ENCODE measurements at places on chromosomes 5 and 9.

DNA sequence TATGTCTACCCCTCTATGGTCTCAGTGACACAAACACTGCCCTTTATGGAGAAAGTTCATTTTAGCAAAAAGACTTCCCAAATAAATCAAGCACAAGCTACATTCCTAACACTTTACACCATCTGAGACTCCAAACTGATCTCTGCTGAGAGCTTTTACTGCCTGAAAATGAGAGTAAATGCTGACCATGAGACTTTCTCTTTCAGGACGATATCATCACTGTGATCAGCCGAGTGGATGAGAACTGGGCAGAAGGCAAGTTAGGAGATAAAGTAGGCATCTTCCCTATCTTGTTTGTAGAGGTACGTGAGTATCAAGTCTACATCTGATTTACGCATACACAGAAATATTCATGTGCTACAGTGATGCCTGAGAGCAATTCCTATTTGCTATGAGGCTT, 67.5 kb downstream of the SH3RF2 start:
- DNase-seq, result no peak

DNA sequence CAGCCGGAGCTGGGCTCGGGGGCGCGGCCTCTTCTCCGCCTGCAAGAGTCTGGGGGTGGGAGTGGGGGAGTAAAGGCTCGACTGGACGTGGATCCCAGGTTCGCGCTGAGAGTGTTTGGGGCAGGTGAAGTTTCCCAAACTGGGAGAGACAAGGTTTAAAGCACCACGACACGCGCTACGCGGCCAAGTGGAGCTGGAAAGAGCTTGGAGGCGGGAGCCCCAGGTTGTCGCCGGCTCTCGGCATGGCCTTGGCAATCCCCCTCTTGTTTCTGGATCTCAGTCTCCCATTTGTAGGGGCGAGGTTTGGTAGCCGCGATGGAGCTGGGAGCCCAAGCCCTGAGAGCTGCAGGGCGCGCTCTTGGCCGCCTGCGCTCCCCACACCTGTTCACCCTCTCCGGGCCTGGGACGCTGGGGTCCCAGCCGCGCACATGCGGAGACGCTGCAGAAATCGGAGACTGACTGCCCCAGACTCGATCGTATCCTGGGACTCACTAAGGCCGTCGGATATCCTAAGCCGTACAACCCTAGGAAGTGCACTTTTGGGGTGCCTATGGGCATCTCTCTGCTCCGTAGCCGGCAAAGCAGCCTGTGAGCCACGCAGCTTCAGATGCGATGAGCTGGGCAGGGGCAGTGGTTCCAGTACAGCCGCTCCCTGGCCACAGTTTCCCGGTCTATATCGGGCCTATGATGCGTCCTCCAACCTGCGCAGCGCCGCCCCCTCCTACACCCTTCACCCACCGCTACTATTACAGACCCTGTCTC, 937 bp downstream of the TMOD1 start:
- DNase-seq, result no peak

DNA sequence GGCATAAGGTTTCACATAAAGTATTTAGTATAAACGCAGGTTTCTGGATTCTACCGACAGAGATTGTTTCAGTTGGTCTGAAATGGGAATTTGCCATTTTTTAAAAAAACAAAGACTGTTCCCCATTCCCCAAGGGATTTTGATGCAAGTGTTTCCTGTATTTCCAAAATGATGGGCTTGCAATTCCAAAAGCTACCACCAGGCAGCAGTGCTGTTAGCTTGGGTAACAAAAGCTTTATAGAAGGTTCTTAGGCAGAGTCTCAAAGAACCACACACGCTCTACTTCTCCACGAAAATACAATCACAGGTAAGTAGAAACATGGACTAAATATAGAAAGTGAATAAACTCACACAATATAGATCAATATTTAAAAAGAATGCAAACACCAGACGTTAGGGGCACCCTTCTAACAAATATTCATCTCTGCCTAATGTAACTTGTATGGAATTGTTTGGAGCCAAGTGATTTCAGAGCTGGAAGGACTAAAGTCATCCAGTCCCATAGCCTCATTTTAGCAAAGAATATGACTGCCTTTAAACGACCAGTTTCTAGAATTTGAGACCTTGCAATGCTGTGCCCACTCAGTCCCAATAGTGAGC, 154.3 kb downstream of the SPOCK1 start:
- no peak for DNase-seq

DNA sequence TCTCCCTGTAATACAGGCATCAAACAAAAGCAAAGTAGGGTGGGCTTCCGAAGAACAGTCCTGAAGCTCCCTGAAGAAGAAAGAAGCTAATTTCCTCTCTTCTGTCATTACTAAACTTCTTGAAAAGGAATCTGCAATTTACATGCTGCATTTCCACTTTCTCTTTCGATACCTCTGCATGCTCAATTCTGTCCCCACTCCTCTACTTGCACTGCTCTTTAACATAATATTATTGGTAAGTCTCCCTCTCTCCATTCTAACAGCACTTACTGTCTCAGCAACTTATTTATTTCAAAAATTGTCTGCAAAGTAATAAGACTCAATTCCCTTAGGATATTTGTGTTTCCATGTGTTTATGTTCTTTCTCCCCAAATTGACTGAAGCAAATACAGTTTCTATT, 3.9 kb upstream of the PLPP1 start:
- DNase-seq, result no peak

GRCh38 chr9:1882711-1883403, 132.3 kb upstream of the SMARCA2 start:
- DNase-seq, result no peak

DNA sequence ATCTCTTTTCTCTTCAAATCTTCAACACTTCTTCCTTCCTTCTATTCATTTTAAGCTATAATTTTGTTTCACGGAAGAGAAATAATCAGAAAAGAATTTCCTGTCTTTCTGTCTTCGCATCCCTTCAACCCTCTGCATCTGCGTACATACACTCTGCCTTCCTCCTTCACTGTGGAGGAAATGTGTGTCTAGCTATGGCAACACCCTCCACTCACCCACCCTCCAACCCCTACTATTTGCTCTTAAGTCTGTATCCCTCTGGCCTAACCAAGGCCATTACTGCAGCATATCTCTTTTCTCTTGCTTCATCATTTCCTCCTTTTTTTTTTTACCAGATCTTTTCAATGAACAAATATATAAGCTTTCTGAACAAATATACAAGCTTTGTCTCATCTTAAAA, 105.7 kb upstream of the NUDT12 start:
- no peak for DNase-seq

- DNase-seq, result no peak
These were observed 48.9 kb downstream of the PFDN1 start for GRCh38 chr5:140253985-140254384.

GRCh38 chr9:132800038-132800648, 77.9 kb downstream of the AK8 start:
- peak; percentile 38 for DNase-seq

GRCh38 chr9:27280860-27281259, 16.1 kb downstream of the EQTN start:
- no peak for DNase-seq

DNA sequence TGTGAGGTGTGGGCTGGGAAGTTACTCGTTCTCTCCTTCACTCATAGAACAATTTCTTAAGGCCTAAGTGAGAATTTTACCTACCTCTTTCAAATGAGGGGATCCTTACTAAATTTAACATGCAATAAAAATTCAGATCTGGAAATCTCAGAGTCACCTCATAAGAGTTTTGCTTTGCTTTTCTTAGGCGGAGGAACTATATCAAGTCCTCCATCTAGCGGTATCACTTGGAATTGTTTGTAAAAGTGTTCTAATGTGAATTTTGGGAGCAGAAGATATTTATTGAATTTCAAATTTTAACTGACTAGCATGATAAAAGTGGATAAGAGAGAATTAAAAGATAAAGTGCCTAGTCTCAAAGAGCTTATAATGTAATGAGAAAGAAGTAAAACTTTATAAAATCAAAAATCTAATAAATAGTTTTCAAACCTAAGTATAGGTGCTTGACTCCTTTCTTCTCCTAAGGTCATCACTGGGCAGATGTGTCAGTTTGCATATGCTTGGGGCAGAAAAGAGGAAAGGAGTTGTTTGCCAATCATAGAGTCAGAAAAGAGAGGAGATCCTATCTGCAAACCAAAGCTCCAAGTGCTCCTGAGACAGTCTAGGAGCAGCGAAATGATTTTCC, 145.7 kb upstream of the DAB2 start:
- DNase-seq, result no peak

DNA sequence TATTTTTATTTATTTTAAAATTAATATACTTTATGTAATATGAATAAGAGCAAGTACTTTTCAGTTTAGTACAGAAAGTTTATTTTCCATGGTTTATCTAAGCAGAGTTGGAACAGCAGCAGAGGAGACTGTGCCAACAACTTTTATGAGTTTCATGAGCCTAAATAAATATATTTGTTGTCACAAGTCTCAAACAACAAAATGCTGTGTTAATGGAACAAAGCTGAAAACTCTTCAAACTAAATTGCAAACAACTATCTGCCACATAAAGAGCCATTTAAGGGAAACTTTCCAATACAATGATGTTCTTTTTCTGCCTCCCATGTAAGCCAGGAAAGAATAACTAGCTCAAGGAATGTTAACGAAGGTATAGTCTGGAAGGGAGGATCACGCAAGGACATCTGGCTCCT, 96.1 kb downstream of the FBN2 start:
- no peak for DNase-seq

DNA sequence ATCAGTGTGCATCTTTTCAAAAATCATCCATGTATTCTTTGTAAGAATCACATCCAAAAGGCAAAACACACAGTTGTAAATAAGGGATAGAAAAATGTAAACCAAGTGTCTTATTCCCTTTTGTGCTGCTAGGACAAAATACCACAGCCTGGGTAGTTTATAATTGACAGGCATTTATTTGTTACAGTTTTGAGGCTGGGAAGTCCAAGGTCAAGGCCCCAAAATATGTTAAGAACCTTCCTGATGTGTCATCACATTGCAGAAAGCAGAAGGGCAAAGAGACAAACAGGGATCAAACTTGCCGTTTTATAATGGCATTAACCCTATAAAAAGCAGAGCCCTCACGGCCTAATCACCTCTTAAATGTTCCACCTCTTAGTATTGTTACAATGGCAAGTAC, 364.8 kb downstream of the MED10 start:
- DNase-seq, result no peak

GRCh38 chr5:1090538-1090937, 21.3 kb downstream of the SLC12A7 start:
- no peak for DNase-seq

DNA sequence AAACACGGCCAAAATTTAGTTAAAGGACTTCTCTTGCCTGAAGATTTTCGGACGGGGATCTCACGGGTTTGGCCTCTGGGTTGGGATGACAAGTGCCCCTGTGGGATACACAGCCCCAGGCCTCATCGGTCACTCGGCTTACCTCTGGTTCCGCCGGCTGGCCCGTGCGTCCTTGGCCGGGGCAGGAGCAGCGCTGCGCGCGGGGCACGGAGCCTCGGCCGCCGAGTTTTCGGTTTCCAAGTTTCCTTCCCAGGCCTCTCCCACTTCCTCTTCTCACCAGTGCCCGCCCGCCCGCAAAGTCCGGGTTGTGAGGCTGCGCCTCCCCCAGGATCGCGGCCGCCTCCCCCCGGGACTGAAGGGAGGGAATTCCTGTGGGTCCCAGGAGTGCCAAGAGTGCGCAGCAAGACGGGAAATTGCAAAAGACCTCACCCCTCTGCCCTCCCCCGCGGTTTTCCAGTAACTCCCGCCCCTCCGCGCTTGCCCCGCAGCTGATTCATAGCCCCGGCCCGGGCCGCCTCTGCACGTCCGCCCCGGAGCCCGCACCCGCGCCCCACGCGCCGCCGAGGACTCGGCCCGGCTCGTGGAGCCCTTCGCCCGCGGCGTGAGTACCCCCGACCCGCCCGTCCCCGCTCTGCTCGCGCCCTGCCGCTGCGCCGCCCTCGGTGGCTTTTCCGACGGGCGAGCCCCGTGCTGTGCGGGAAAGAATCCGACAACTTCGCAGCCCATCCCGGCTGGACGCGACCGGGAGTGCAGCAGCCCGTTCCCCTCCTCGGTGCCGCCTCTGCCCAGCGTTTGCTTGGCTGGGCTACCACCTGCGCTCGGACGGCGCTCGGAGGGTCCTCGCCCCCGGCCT, at the start of gene OSMR:
TSS of gene OSMR (plus strand) at position 487 of the 853 bp plus-strand sequence. CDS start 23,033 bp downstream, outside the sequence.
- DNase-seq, result no peak

- no peak for DNase-seq
These were observed 1724.3 kb upstream of the C9orf72 start for GRCh38 chr9:29297592-29297991.

DNA sequence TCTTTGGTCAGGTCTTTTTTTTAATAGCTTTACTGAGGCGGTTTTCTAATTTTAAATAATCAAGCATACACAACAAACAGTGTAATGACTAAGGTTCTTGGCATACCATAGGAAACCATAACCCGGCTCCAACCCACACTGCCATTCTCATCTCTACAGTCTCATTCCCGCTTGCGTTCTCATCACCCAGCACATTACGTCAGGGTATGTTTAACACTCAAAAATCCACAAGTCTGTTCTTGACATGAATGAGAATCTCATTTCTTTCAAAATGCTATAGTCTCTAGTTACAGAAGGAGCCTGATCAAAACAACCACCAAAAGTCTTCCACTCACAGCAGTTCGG, 505 bp downstream of the C5orf34 start:
- DNase-seq, result no peak

DNA sequence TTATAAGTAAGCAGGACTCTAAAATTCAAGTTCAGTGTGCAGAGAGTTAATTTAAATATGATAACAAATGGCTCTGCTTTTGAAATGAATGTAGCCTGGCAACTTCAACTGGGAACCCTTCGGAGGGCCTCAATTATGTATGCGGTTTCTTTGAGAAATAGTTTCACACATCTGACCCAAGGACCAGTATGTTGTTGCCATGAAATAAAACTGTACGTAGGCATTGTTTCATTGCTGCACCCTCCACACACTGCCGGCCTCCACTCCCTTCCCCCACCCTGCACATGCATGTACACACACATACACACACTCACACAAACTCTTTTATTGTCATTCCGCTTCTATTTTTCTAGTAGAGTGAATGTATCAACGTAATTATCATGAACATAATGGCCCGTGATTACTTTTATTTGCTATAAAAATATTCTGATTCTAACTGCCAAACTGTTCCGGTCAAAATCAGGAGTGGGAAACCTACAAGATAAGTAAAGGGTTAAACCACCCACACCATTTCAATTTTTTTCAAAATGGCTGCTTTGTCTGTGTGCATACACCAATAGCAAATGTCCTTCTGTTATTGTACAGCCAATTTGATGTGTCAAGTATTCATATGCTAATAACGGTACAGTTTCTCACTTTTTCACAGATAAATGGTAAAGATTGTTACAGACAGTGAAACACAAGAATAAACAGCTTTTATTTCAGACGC, 215.5 kb upstream of the TMEM161B start:
- no peak for DNase-seq

DNA sequence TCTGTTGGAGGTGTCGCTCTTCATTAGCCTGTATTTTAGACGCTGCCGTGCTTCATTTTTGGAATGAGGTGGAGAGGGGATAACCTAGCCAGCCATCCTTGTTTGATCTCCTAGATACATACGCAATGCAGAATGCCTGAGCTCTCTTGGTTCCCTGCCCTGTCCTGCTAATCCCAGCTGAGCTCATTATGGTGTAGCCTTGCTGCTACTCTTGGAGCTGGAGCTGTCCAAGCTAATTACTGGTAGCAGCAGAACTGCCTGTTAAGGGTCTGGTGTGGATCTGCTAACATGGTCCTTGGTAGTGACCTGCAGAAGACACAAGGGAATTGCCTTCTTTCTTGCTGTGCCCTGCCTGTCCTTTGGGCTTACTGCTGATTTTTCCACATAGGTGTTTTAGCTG, 207.9 kb downstream of the CNTLN start:
- DNase-seq, result no peak
